ENCODE measurements at places on chromosomes 2 and 18. TPM values are rescaled to one million over a fixed set of nuclear protein-coding genes. Genes with fewer than 3 reads are reported as not detected.

DNA sequence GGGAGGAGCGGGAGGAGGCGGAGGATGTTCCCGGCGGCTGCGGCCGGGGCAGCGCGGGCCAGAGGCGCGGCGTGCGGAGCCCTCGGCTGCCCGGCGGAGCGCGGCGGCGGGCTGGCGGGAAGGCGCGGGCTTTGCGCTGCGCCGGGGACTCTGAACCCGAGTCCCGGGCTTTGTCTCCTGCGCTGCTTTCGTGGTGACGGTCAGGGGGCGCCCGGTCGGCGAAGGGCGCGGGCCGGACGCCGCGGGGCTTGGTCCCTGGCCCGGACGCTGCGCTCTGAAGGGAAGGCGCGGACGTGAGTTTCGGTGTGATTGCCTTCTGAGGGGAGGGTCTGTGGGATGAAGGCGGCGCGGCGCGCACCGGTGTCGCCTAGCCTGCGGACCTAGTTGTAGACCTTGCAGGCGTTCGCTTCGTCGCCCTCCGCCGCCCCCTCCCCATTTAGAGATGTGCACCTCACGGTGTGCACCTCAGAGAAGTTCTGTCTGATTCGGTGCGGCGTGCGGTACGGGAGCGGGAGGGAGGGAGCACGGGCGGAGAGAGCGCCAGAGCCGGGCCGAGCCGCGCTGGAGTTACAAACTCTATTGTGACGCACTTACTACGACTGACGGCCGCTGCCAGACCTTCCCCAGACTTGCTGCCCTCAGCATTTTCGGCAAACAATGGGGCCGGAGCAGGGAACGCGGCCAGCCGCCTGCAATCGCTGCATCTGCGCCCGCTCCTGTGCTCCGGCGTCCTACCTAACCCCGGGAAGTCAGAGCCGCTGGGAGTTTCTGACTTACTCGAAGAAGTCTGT, 2.1 kb downstream of the BCL2L11 start:
- H3K36me3 ChIP-seq, result peaks cover 31% of the 10 kb centered on the region
- peaks cover 29% of the 10 kb centered on the region for H3K4me1 ChIP-seq
- peak; percentile 88 for DNase-seq
- H3K27me3 ChIP-seq, result peaks cover 4% of the 10 kb centered on the region
- peak overlapping the region; percentile 91 for H3K4me3 ChIP-seq

GRCh38 chr2:168948621-168949212, 47.6 kb downstream of the G6PC2 start:
- H3K36me3 ChIP-seq, result no peaks in the 10 kb centered on the region
- no peak for DNase-seq
- no peaks in the 10 kb centered on the region for H3K4me1 ChIP-seq
- no peak overlapping the region for H3K27ac ChIP-seq
- no peak overlapping the region for H3K4me3 ChIP-seq
- peaks cover 6% of the 10 kb centered on the region for H3K27me3 ChIP-seq

DNA sequence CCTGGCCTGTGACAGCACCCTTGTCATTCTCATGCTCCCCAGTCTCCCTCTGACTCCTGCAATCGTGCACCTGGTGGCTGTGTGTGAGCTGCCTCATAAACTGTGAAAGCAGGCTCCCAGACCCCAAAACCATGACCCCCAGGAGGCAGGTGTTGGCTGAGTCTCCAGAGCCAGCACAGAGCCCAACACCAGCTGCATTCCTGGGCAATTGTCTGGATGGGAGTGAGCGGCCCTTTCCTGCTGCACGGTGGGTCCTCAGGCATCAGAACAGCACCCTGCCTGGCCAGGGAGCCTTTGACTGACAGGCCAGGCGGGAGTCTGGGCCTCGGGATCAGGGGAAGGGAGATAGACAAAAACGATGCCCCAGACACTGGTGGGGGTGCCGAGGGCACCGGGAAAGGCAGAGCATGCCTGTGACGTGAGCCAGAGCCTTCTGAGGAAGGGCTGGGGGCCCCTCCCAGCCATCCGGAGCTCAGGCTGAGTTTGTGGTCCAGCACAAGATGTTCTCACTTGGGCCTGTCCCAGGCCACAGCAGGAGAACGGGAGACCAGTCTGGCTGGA, 135.1 kb upstream of the GPC1 start:
- H3K4me1 ChIP-seq, result no peaks in the 10 kb centered on the region
- H3K36me3 ChIP-seq, result no peaks in the 10 kb centered on the region
- peak; percentile 53 for DNase-seq

GRCh38 chr18:46073474-46074331, 1.6 kb upstream of the PSTPIP2 start:
- H3K27me3 ChIP-seq, result no peaks in the 10 kb centered on the region
- H3K36me3 ChIP-seq, result peaks cover 6% of the 10 kb centered on the region
- H3K27ac ChIP-seq, result no peak overlapping the region
- peaks cover 30% of the 10 kb centered on the region for H3K4me1 ChIP-seq
- DNase-seq, result no peak

The PSMD14 gene
- total RNA-seq, result 33.0 TPM

- H3K4me1 ChIP-seq, result peaks cover 21% of the 10 kb centered on the region
- no peaks in the 10 kb centered on the region for H3K27me3 ChIP-seq
- H3K27ac ChIP-seq, result peak overlapping the region; percentile 94
- DNase-seq, result no peak
- peak overlapping the region; percentile 72 for H3K4me3 ChIP-seq
Measured at GRCh38 chr2:189579585-189580186, 900 bp downstream of the SLC40A1 start.

GRCh38 chr2:235844561-235844960, 323.6 kb downstream of the GBX2 start:
- no peak for DNase-seq
- no peak overlapping the region for H3K27ac ChIP-seq
- H3K27me3 ChIP-seq, result no peaks in the 10 kb centered on the region

GRCh38 chr18:24914685-24915084, 437.3 kb downstream of the ZNF521 start:
- H3K4me1 ChIP-seq, result no peaks in the 10 kb centered on the region
- DNase-seq, result no peak
- no peaks in the 10 kb centered on the region for H3K36me3 ChIP-seq
- no peak overlapping the region for H3K4me3 ChIP-seq
- H3K27me3 ChIP-seq, result no peaks in the 10 kb centered on the region
- no peak overlapping the region for H3K27ac ChIP-seq

GRCh38 chr18:48084041-48084757, 153.7 kb upstream of the SMAD2 start:
- no peak overlapping the region for H3K4me3 ChIP-seq
- H3K4me1 ChIP-seq, result no peaks in the 10 kb centered on the region
- H3K36me3 ChIP-seq, result no peaks in the 10 kb centered on the region
- no peak overlapping the region for H3K27ac ChIP-seq
- no peak for DNase-seq

- H3K27ac ChIP-seq, result no peak overlapping the region
- H3K4me3 ChIP-seq, result no peak overlapping the region
- no peaks in the 10 kb centered on the region for H3K36me3 ChIP-seq
- no peak for DNase-seq
Measured at GRCh38 chr2:5839550-5839949, 147.4 kb downstream of the SOX11 start.

DNA sequence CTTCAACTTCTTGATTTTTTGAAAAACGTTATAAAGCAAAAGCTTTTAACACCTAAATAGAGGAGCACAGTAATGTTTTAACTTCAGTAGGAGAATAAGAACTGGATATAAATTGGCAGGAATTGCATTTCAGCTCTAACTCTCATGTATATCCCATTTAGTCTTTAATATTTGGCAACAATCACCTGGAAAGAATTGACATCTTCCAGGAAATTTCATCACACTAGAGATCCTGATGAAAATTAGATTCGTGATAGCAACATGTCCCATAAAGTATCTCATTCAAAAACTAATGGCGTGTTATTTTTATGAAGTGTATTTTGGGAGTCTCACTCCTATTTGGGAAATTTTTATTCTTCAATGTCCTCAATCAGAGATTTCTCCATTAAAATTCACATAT, 131.1 kb upstream of the DNAJC10 start:
- no peak for DNase-seq
- no peaks in the 10 kb centered on the region for H3K36me3 ChIP-seq
- H3K27me3 ChIP-seq, result no peaks in the 10 kb centered on the region
- no peak overlapping the region for H3K27ac ChIP-seq
- no peak overlapping the region for H3K4me3 ChIP-seq

GRCh38 chr2:11677136-11678055, 7.4 kb upstream of the NTSR2 start:
- H3K27me3 ChIP-seq, result peaks cover 32% of the 10 kb centered on the region
- peak; percentile 57 for DNase-seq
- no peak overlapping the region for H3K27ac ChIP-seq
- H3K36me3 ChIP-seq, result no peaks in the 10 kb centered on the region
- H3K4me1 ChIP-seq, result no peaks in the 10 kb centered on the region

The IL18R1 gene
- total RNA-seq, result 26.5 TPM

The LYPD6B gene
- 0.78 TPM for total RNA-seq

DNA sequence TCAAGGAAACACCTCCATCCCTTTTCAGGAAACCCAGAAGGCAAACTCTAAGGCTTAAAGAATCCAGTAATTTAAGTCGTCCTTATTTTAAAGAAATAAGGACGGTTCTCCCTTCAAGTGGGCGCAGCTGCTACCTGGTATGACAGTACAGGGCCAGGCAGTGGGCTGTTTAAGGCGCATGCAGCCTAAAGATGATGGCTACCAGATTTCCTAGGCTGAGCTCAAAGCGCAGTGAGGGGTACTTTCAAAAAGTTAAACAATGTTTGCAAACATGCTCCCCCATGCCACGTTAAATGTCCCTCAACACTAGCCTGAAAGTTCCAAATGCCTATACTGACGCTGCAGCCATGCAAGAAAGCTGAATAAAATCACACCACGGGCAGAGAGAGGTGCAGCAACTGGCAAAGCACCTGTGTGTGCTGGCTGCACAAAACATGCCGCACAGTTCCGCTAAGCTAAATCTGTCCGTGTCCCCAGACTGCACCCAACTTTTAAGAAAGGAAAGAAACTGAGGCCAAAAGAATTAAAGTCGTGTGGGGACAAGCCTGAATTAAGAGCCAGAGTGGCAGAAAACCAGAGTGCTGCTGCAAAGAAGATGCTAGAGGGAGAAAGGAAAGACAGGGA, 583 bp downstream of the HIBCH start:
- peak overlapping the region; percentile 85 for H3K27ac ChIP-seq
- H3K4me3 ChIP-seq, result peak overlapping the region; percentile 74
- DNase-seq, result no peak
- H3K36me3 ChIP-seq, result no peaks in the 10 kb centered on the region
- no peaks in the 10 kb centered on the region for H3K27me3 ChIP-seq

GRCh38 chr2:74005786-74006185, 21.1 kb downstream of the TET3 start:
- no peaks in the 10 kb centered on the region for H3K27me3 ChIP-seq
- H3K4me3 ChIP-seq, result no peak overlapping the region
- H3K36me3 ChIP-seq, result no peaks in the 10 kb centered on the region
- DNase-seq, result peak; percentile 19

Data from upper lobe of right lung (tissue), 1 donor.